ENCODE measurements at places on chromosomes 7 and 10.

DNA sequence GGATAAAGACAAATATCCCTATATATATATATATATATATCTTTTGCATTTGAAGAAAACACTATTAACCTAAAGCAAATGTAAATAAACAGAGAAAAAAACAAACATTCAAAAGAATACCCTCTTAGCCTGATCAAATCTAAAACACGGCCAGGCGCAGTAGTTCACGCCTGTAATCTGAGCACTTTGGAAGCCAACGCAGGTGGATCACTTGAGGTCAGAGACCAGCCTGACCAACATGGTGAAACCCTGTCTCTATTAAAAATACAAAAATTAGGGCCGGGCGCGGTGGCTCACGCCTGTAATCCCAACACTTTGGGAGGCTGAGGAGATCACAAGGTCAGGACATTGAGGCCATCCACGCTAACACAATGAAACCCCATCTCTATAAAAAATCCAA, 9.2 kb downstream of the ANXA7 start:
- DNase-seq, result no peak

GRCh38 chr7:129295015-129295423, 70.2 kb downstream of the AHCYL2 start:
- no peak for DNase-seq

- no peak for DNase-seq
Observed at GRCh38 chr10:100232101-100232500, 2.7 kb upstream of the CHUK start.

- DNase-seq, result no peak
Observed at GRCh38 chr7:4687956-4688355, 5.9 kb downstream of the FOXK1 start.

- no peak for DNase-seq
Observed at GRCh38 chr10:98080494-98080893, 50.1 kb upstream of the CRTAC1 start.

GRCh38 chr10:30829901-30830300, 200.3 kb upstream of the LYZL2 start:
- no peak for DNase-seq

DNA sequence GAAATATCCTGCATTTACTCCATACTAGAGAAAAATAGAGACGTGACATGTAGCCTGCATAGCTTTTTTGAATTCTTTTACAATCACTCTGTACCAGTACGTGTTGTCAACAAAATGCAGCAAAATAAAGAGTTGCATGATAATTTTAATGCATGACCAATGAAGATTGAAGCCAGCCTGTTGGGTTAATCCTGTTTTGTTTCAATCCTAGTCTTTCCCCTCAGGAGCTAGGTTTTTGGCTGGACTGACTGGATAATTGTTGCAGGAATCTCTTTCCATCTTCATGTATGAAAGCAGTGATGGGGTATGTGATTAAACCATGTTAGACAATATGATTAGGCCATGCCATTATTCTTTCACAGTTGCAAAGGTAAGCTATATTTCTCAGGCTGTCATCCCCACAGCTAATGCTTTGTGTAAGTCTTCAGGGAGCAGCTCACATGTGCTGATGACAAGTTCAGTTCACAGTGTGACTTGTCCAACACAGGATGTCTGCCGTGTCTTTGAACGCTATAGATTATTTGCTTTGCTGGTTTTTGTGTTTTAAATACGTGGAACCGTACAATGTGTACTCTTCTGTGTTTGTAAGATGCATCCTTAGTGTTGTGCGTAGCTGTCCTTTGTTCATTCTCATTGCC, 24.4 kb downstream of the PAPSS2 start:
- no peak for DNase-seq

GRCh38 chr7:158953912-158954311, 97.6 kb downstream of the DYNC2I1 start:
- no peak for DNase-seq

DNA sequence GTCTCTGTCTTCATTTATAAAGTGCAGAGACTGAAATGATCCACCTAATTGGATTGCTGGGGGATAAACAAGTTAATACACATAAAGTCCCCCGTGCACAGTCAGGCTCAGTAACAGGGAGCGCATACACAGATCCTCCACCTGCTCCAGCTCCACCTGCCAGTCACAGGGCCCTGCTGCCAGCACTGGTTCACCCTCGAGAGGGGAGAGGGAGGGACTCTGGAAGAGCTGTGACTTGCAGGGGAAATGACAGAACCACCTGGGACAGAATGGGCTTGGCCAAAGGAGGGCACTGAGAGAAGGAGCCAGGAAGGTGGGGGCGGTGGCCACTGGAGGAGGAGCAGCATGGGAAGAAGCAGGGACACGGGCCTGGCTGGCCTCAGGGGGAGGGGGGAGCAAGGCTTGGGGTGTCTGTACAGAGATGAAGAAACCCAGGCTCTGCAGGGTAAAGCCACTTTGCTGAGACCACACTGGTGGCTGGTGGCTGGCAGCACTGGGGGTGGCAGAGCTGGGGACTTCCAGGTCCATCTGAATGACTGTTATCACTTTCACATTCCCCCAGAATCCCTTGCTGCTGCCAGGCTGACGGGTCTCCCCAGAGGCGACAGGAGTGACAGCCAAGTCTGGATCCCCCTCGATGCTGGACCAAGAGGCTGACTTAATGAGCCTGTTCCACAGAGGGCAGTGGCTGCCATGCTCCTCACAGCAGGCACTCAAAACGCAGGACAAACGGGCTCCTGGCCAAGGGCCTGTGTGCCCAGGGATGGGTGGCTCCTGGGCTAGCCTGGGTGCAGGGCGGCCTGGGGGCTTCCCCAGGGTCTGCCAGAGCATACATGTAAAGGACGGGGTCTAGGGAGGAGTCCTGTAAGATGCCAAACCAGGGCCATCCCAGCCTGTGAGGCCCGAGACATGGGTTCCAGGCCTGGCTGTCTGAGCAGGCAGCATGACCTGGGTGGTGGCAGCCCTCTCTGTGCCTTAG, 151.1 kb downstream of the SH3PXD2A start:
- DNase-seq, result no peak

DNA sequence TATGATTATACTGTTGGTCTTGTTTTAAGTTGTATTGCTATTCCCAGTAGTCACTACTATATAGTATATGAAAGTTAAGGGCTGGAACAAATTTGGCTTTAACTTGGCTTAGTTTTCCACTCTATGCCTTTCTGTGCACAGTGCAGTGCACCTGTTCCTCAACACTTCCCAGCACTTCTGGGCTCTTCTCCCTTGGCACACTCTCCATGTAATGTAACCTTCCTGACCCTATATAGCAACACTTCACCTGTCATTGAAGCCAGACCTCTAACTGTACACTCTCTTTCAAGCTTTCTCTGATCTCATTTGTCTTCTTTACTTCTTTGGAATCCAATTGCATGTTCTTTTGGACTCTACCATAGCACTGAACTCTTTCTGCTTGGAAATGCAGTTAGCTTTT, 83.9 kb upstream of the SMIM30 start:
- DNase-seq, result no peak

Data from activated naive CD4-positive, alpha-beta T cell (primary cell).